ENCODE measurements at places on chromosomes 2 and 18.

DNA sequence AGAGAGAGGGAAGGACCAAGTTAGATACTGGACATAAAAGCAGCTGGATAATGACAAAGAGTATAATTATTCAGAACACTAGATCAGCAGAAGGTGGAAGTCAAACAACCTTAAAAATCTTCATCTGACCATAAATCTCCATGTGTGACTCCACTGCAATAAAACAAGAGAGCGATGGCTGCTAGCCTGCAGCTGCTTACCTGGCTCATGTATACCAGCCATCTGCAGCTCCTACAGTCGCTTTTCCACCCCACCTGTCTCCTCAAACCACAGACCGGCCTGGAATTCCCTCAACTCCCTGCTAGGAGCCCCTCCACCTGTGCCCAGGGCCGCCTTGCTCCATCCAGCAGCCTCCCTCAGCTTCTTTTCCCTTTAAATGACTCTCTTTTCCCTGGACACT is 64.5 kb downstream of the SLC4A5 start:
- DNase-seq = no peak

- DNase-seq = no peak
Observed at GRCh38 chr2:217535957-217536708, 466.7 kb downstream of the TNS1 start.

DNA sequence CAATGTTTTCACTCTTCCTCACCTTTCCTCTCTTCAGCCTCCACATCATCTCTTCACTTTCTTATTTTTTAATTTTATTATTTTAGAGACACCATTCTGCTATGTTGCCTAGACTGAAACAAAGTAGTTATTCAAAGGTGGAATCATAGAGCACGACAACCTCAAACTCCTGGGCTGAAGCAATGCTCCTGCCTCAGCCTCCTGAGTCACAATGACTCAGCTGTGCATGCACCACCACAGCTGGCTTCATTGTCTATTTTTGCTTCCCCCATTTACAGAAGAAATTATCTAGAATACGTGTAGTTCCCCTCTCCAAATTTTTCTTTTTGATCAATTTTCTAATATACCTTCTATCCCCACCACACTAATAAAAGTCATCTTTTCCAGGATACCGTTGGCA is 911.5 kb upstream of the SOX11 start:
- no peak for DNase-seq

DNA sequence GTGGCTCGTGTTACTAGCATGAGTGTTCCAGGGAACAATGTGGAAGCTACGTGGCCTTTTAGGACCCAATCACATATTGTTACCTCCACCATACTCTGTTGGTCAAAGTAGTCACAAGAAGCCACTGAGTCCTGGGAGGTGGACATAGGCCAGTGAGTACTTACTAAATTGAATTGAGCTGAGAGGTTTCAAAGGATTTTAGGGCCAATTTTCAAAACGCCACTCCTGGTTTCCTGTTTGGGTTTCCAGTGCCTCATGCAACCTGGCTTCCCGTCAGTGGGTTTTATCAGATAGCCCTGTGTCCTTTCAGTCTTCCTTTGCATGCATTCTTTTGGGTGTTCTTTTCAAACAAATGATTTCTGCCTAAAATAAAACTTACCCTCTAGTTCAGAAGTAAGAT is 56.3 kb downstream of the FBLN7 start:
- no peak for DNase-seq

DNA sequence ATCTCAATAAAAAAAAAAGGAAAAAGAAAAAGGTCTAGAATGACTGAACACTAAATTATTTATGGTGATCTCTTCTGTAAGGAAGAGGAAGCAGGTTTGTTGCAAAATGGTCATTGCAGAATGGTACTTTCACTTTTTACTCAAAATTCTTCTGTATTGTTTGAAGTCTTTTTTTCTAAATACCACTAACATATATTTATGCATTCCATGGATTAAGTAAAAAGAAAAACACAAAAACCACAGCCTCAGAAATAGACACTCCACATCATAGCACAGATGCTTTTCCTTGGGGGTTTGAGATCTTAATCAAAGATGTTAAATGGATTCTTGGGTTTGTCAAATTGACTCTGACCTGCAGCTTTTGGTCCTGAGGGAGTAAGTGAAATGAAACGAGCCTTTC is 47.4 kb downstream of the RHOB start:
- no peak for DNase-seq

DNA sequence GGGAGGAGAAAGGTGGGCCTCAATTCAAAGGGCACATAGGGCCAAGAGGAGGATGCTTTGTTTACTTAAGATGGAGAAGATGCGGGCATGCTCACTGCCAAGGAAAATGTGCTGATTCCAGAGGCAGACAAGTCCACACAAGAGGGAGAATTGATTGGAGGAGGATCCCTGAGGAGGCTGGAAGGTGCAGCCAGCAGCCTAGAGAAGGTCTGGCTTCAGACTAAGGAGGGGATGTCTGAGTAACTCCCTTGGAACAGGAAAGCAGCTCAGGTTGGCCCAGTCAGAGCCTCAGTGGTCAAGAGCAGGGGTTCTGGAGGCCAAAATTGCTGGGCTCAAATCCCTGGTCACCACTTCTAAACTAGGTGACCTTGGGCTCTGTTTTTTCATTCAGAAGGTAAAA is 265.5 kb upstream of the NCKAP5 start:
- DNase-seq = no peak

- DNase-seq = no peak
Observed at GRCh38 chr2:192741889-192742288, 547.2 kb upstream of the TMEFF2 start.

DNA sequence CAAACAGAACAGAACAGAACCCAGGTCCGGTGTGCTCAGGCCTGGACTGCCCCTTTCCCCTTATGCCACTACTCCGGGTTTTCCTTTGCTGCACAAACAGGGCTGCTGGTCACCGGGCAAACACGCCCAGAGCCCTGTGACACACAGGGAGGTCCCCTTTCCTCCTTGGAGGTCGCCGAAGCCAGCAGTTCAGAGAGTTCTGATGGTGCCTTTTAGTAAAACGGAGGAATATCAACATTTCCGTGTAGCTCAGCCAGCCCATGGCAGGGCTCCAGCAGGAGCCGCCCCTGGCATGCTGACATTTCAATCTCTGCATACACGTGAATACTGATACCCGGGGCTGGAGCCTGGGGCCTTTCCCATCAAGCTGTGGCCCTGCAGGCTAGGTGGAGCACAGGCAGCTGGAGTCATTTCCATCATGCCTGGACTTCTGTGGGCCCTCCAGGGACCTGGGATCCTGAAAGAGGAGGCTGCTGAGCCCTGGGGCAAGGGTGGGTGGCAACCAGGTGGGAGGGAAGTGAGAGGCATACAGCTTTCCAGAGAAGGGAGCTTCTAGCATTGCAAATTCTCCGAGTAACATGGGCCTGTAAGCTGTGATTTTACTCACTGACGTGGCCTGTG is 91.4 kb upstream of the PXDN start:
- DNase-seq = no peak

GRCh38 chr2:171956135-171956825 is 34.0 kb downstream of the HAT1 start:
- DNase-seq = no peak

DNA sequence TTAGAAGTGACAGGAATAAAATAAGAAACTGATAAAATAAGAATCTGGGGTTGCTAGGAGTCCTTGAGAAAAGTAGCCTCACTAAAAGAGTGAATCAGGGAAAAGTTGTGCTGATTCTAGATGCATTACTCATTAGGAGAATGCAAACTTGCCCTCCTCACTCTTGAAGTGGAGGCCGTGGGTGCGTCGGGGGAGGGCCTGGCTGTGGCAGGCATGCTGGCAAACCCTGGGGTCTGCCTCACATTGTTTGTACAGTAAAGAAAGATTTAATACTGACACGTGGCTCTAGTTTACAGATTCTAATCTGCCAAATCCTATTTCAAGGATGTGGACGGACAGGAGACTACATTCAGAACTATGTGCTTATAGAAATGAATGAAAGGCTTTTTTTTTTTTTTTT is 41.9 kb downstream of the TANC1 start:
- no peak for DNase-seq

DNA sequence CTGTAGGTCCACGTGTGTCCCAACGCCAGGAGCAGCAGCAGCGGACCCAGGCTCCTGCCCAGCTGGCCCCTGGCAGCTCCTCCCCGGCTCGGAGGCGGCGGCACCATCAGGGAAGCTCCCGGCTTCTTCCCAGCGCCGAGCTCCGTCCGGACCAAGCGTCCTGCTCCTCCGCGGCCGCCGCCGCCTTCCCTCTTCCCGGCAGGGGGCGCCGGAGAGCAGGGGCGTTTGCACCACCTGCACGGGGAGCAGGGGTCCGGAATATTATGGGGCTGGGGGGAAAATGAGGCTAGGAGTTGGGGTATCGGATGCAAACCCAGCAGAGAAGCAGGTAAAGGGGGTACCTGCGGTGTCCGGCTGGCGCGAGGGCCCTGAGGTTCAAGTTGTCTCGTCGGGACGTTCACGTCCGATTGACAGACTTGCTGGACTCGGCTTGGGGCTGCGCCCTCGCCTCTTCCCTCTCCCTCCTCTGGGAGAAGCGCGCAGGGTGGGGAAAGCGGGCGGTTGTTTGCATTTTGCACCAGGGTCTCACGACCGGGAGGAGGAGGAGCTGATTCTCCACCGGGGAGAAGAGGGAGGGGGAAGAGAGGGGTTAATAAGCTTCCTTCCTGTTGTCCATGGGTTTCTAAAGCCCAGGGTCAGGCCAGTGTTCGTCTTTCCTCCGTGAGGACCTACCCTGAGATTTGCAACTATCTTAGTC is at the start of gene CCBE1:
Gene CCBE1 (minus strand): TSS at position 188 of the 697 bp plus-strand sequence.
- DNase-seq = peak; percentile 54

DNA sequence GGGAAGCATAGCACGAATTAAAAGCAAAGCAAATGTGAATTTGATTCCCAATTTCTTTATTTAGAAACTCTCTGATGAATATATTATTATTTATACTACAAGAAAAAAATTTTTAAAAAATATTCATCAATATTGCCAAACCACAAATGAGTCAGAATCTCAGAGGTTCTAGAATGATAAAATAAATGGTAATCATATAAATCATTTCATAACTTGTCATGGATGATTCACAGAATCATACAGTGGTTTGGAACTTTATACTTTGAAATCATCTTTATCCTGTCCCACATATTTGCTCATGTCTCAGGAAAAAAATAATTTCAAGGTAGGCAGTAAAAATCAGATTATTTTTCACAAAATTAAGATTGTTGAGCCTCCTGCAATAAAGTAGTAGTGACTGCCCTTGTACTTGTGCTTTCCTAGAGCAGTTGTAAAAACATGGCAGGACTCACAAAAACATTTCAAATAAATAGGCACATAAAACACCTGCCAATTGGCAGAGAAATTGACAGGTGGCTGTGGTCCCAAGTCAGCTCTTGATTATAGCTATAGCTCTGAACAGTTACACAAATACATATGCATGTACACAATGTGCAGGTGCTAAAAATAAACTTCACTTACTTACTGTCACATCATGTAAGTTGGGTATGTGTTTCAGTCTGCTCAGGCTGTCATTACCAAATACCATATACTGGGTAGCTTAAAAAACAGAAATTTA is 273.9 kb upstream of the SESTD1 start:
- DNase-seq = no peak

GRCh38 chr18:44119607-44120006 is 561.1 kb upstream of the SETBP1 start:
- no peak for DNase-seq

- DNase-seq = no peak
Observed at GRCh38 chr2:69096326-69097095, 83.5 kb downstream of the ANTXR1 start.

DNA sequence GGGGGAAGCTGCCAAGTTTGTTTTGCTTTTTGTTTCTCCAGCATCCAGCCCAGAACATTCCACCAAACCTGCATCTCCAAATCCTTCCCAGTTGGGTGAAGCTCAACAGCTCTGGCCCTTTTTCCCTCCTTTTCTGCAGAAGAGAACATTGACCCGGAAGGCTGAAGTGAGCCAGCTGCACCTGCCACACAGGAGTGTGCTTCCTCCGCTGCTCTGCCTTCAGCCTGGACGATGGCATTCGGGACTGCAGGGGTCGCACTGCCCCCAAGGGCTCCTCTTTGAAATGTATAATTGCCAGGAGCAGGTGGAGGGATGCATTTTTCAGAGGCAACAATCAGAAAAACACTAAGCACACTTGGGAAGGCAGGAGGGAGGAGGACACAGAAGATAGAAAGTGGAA is 41.8 kb downstream of the ST8SIA5 start:
- DNase-seq = no peak

Data from kidney glomerular epithelial cell (primary cell).